ENCODE measurements at places on chromosomes 11 and 22.
A peak's percentile ranks its signal among the peaks of the same experiment; 100 is the strongest.

DNA sequence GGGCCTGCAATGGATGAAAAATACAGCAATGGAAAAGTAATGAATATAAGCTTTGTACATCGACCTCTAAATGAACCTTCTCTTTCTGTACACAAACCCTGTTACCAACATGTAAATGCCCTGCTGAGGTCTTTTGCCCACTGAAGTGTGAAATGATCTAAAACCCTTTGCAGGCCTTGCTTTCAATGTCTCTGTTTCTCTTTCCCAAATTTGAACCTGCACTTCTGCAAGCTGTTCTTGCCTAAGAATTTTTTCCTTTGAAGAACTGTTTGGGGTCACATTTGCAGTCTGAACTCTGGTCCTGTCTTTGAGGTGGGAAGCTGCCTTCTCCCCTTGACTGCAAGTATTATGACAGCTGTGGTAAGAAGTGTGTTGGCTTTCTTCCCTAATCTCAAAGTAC is 1237.1 kb downstream of the FAM181B start:
- DNase-seq: no peak

GRCh38 chr11:93542811-93543229 is 371 bp downstream of the SMCO4 start:
- DNase-seq: no peak

GRCh38 chr11:130299978-130300377 is 14.7 kb downstream of the ZBTB44 start:
- DNase-seq: no peak

DNA sequence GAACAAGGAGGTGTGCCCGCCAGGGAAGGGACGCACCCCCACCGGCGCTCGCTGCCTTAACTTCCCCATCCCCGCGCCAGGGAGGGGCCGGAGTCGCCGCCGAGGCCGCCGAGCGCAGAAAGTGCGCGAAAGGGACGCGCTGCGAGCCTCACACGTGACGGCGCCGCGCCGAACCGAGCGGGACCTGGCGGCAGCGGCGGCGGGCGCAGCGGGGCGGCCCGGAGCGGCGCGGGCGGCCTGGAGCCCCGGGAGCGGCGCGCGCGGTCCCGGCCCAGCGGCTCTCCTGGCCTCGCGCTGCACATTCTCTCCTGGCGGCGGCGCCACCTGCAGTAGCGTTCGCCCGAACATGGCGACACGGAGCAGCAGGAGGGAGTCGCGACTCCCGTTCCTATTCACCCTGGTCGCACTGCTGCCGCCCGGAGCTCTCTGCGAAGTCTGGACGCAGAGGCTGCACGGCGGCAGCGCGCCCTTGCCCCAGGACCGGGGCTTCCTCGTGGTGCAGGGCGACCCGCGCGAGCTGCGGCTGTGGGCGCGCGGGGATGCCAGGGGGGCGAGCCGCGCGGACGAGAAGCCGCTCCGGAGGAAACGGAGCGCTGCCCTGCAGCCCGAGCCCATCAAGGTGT is at the start of gene SORL1:
Gene SORL1 (plus strand): TSS at position 329 of the 623 bp plus-strand sequence. CDS start 18 bp downstream, at position 347.
- peak; percentile 22 for DNase-seq

DNA sequence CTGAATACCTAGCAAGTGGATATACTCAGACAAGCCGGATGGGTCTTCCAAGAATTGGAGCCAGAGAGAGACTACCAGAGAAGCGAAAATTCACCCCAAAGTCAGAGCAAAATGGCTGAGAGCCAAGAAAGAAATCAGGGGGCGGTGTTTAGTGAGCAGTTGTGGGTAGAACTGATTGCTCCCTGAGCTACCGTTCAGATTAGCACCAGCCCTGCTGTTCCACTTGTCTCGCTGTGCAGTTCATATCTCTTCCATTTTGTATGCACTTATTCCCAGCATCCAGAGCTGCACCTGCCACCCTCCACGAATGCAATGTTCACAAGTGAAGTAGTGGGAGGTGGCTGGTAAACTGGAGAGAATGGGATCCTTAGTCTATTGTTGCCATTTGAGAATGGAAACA is 25.5 kb downstream of the DRD2 start:
- no peak for DNase-seq

- no peak for DNase-seq
Measured at GRCh38 chr11:103484545-103484944, 375.3 kb downstream of the DYNC2H1 start.

GRCh38 chr11:45267052-45267451 is 19.1 kb downstream of the SYT13 start:
- DNase-seq: no peak

- DNase-seq: no peak
Measured at GRCh38 chr22:42432818-42433217, 615 bp upstream of the NFAM1 start.

DNA sequence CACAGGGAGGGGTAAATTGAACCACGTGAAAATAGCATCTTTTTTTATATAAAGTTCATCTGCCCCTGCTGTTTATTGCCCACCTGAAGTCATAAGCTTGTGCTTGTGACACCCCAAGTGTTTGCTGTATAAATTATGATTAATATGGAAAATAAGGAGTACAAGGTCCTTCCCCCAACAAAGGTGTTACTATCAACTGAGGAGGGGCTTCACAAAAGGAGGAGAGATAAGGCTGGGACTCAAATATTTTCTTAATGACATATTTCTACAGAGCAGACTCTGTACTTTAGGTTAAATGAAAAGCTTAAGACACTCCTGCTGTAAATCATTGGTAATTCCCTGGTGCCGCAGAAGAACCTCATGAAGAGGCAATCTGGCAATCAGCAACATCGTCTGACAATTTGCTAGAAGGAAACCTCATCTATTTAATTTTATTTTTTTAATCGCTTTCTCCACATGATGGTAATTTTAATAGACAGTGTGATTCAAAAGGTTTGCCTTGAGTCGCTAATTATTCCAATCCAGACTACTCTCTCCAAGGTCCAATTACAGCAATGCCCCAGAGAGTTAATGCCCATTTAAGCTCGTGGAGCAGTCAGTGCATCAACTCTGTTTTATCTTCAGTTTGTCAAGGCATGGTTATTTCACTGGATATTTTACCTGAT is 1432.4 kb downstream of the FAM181B start:
- DNase-seq: no peak

DNA sequence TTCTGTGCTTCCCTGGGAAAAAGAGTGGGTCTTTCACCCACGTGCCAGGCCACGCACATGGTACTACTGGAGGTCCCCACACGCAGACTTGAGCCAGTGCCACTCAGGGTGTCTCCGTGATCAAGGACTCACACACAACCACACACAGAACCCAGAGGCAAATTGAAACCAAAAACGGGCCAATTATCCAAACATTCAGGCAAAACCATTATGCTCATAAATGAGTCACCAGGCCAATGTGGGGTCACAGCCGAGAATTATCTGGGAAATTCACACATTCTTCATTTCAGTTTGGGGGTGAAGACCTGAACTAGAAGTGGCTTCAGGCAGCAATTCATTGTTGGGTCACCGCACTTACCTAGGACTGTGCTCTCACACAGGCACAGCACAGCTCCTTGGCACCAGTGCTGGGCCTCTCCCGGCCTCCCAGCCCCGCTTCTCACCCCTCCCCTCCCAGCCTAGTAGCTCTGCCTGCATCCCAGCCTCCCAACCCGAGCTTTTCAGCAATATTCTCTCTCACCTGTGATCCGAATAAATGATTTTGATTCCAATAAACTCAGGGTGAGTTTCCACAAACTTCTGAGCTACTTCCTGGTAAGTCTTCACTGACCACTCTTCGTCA is 28.0 kb downstream of the ADA2 start:
- no peak for DNase-seq

DNA sequence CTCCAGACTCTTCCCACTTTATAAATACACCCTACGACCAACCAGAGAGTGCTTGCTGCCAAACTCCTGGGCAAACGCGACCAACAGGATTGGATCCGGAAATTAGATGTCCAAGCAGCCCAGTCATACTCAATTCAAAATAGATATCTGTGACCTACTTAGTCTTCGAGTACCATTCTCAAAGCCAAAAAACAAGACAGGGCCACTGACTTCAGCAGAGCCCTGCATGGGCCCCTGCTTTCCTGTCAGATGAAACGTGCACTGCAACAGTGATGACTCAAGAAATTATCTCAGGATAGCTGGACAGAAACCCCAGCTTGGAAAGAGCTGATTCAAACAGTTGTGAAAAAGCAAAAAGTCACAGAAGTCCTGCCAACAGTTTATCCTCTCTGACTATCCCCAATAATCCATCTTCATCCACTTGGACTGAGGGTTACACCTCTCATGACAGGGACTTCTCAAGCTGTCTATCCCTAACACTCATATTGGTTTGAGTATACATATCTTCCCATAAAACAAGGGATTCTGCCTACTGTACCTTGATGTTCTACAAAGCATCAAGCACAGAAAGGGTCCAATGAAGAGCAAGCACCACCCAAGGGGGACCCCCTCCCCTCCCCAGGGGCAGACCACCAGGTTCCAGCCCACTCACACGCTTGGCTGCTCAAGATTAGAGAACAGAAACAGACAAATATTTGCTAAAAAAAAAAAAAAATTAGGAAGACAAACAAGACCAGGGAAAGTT is 17.4 kb downstream of the SMCO4 start:
- DNase-seq: no peak

- no peak for DNase-seq
Measured at GRCh38 chr11:2272228-2272945, 2.0 kb upstream of the ASCL2 start.

GRCh38 chr11:2464451-2465165 is 19.8 kb downstream of the KCNQ1 start:
- no peak for DNase-seq

- DNase-seq: no peak
Measured at GRCh38 chr11:5081405-5081804, 12.0 kb downstream of the OR52E1 start.

DNA sequence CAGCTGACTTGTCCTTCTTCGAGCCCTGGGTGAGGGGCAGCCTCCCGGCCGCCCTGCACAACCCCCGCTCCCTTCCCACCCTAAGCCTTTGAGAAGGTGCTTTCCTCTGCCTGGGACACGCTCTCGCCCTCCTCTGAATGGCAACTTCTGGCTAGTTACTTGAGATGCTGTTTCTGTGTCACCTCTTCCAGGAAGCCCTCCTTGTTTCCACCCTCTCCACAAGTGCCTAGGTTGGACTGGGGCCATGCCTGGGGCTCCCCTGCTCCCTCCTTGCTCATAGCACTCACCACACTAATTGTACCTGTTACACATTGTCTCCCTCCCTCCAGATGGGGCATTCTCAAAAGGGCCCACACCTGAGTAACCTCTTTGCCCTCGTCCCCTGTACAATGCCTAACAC is 72.2 kb downstream of the SCUBE1 start:
- no peak for DNase-seq
